Gastrocnemius medialis (tissue), 4 donors: ENCODE measurements at places on chromosomes 12 and 14. TPM values are rescaled to one million over a fixed set of nuclear protein-coding genes. Genes with fewer than 3 reads are reported as not detected.

GRCh38 chr14:50122291-50122690 is 5.9 kb upstream of the VCPKMT start:
- DNase-seq = no peak

GRCh38 chr12:45406988-45407850 is 191.3 kb downstream of the ANO6 start:
- DNase-seq = peak; percentile 63

DNA sequence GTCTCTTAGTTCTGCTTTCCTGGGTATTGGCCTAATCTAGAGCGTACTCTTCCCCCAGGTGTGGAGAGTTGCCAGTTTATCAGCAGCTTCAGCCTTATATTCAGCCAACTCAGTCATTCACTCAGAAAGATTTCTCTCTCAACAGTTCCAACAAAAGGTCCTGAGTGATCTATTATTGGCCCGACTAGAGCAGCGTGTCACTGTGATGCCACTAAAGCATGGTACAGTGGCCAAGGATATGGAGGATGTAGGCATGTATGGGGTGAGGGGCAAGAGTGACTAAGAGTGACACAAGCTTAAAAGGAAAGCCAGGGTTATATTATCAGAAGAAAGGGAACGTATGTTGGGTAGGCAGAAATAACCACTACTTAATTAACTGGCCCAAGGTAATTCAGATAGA is 4.8 kb downstream of the NOPCHAP1 start:
- DNase-seq = no peak

GRCh38 chr12:99495799-99496198 is 151.8 kb upstream of the GARIN6 start:
- no peak for DNase-seq

The LPAR5 gene
- 0.46 TPM for total RNA-seq

The MFAP5 gene
- total RNA-seq = 31.1 TPM

The SIX1 gene
- total RNA-seq = 64.8 TPM
